ENCODE measurements at places on chromosomes 5 and 9. TPM values are rescaled to one million over a fixed set of nuclear protein-coding genes. Genes with fewer than 3 reads are reported as not detected.

Gene PLEKHG4B
- 9.5 TPM for total RNA-seq

Gene QRFP
- total RNA-seq, result not detected

Gene SAPCD2
- 1.6 TPM for total RNA-seq

Gene C9
- total RNA-seq, result not detected

Gene STK32A
- 9.7 TPM for total RNA-seq

Gene COL15A1
- 63.2 TPM for total RNA-seq

Gene SLC36A3
- total RNA-seq, result not detected

Gene PCDHGB6
- total RNA-seq, result 8.2 TPM

Gene CDKN2B
- 6.1 TPM for total RNA-seq

Gene F2R
- 4.7 TPM for total RNA-seq

Gene CYSRT1
- total RNA-seq, result 1.9 TPM

Gene FKTN
- 33.7 TPM for total RNA-seq

GRCh38 chr5:7867260-7867659 lies 1.6 kb downstream of the FASTKD3 start:
- no peak for DNase-seq

DNA sequence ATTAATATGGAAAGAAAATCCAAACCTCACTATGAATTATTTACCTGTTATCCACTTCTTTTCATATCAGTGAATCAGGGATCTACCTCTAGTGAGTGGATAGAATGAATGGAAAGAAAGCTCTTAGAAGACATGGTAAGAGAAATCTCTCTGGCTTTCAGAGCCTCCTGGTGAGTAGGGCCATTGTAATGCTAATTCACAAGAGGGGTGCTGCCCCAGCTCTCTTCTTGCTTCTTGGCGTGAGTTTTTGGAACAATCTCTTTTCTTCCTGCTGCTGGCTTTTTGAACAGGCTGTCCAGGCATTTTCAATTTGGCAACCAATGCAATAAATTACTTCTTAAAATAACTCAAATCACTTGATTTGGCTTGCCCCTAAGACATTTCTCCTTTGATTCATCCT lies 49.9 kb upstream of the KCNN2 start:
- no peak for DNase-seq

- no peak for DNase-seq
These were observed 396.1 kb downstream of the GADD45G start for GRCh38 chr9:90000925-90001324.

DNA sequence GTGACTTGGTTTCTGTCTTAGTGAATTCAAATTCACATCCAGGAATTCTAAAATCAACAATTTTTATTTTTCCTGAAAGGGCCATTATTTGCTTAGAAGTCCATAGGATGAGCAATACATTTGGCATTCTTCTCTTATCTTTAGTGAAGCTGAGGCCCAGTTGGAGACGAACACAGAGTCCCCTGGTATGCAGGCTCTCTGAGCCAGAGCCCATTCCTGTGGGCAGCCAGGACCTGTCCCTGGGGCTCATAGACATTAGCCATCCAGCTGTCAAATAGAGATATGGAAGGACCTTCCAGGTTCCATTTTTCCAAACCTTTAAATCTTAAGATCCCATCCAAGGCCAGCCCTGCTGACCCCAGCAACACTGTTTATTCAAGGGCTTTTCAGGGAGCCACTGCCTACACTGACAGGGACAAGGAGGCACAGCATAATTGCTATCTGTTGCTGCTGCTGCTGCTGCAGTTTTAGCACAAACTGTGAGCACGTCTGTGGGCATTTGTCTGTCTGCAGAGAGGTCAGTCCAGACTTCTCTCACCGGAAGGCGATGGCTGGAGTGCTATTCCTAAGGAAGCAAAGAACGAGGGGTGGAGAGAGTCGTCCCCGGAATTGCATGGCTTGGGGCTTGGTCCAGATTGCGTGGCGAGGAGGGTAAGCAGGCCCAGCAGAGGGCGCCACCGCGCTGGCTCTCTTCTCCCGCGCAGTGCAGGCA lies 639.0 kb downstream of the CCDC171 start:
- peak; percentile 78 for DNase-seq

DNA sequence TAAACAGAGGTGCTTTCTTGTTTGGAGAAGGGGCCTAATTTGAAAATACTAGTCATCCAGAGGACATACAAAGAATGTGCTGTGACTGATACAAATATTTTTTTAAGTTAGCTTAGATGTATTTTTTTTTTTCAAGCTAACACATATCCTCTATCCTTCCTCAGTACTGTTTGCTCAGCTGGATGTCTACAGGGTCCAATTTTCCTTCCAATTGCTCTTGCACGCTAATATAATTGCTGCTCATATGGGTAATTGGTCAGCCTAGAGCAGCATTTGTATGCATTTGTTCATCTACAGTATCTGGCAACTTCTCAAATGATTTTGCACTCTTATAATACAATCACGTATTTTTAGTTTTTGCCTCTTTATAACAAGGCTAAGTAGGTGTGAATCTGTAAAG lies 84.7 kb downstream of the ZDHHC21 start:
- DNase-seq, result no peak

DNA sequence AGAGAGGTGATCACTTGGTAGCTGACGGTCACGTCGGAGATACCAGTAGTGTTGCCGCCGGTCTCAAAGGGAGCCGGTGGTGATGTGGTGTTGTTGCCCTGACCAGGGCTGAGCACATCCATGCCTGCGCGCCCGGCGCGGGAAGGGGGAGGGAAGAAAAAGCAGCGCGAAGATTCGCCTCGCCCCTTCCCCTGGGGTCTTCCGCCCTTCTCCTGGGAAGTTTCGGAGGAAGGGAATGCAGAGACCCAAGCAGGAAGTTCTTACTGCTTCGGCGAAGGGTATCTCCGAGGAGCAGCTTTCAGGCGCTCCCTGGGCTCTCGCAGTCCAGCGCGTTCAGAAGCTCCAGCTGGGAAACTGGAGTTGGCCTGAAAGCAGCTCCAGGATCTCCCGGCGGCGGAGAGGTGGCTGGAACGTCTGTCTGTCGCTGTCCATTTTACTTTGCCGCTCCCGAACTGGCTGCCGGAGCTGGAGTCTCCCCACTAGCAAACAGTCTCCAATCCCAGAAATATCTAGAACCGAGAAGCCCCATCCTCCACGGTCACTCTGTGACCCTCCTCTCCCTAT lies 565 bp downstream of the HTR1A start:
- DNase-seq, result no peak

- no peak for DNase-seq
These were observed 28.4 kb downstream of the NEURL1B start for GRCh38 chr5:172669386-172670004.

- no peak for DNase-seq
These were observed 133.6 kb downstream of the ATG10 start for GRCh38 chr5:82105457-82105856.

DNA sequence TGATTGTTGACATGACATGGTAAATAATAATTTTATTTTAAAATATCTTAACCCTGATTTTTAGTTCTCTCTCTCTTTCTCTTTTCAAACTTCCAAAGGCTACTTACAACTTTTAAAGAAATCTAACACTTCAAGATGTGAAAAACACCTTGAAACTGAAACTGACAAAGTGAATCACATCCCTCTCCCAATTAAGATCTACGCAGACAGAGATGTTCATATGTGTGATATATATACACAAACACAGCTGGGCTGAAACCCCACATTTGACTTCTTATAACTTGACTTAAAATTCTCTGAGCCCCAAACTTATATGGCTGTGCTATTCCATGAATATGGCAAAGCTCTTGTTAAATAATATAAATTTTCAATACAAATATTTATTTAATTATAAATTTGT lies 261.2 kb upstream of the PTPRD start:
- no peak for DNase-seq

DNA sequence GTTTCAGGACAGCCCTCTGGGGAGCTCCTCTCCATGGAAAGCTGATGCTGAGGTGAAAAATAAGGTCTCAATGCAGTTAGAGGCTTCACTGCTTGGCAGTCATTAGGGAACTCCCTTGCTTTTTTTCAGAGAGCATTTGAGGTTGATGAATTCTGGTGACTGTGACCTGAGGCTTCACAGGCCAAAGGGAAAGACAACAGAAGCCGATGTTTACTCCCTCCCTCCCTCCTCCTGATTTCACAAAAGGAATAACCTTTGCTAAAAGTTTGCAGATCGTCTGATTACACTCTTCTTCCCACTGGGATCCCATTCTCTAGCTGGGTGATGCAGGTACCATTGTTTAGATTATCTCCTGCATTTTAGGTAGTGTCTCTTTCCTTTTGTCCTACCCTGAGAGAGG lies 329.4 kb downstream of the KIF4B start:
- DNase-seq, result no peak

- no peak for DNase-seq
These were observed 6.6 kb downstream of the TLN1 start for GRCh38 chr9:35725362-35725761.

GRCh38 chr5:103259705-103260355 lies 1.3 kb downstream of the MACIR start:
- peak; percentile 45 for DNase-seq

DNA sequence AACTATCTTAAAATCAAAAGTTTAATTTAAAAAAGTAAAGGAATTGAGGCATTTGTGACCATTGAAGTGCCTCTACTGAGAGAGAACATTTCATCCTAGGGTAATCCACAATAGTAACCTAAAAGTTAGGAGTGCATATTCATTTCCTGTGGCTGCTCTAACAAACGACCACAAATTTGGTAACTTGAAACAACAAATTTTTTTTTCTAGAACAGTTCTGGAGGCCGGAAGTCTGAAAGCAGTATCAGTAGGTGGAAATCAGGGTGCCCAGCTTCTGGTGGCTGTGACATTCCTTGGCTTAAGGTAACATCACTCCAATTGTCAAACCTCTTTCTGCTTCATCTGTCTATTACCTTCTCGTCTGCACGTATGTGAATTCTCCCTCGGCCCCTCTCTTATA lies 67.1 kb upstream of the SSBP2 start:
- no peak for DNase-seq

DNA sequence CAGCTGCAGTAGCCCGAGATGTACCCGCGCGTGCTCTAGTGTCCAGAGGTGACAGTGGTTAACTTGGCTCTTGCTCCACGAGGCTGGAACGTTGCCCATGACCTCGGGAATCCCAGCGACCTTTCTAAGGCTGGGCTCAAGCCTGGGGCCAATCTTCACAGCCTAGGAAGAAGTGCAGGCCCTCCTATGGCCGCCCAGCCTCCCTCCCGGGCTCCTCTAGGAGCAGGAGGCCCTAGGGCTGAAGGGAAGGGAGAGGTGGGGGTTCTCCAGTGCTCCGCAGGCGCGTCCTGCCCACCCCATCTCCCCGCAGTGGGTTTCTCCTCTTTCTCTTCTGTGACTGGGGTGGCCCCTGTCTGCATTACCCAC lies 13.3 kb downstream of the NR2F1 start:
- no peak for DNase-seq

GRCh38 chr5:147983742-147984141 lies 77.4 kb upstream of the C5orf46 start:
- no peak for DNase-seq

DNA sequence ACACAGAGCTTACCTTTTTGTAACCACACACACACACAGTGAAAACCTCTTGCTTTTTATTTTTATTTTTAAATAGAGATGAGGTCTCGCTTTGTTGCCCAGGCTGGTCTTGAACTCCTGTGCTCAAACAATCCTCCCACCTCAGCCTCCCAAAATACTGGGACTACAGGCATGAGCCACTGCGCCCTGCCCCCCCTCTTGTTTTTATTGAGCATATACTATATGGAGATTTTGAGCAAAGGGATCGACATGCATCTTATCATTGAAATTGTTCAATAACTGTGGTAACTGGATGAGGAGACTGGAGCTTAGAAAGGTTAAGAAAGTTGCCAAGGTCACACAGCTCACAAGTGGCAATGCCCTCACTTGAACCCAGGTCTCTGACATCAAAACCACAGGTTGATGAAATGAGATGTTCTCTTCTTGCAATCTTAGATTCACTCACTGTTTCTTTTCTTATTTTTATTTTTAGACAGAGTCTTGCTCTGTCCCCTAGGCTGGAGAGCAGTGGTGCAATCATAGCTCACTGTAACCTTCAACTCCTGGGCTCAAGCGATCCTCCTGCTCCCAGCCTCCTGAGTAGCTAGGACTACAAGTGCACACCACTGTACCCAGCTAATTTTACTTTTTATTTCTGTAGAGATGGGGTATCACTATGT lies 26.8 kb upstream of the STXBP1 start:
- DNase-seq, result no peak

- no peak for DNase-seq
These were observed 253.5 kb upstream of the ATP10B start for GRCh38 chr5:161105525-161105924.

DNA sequence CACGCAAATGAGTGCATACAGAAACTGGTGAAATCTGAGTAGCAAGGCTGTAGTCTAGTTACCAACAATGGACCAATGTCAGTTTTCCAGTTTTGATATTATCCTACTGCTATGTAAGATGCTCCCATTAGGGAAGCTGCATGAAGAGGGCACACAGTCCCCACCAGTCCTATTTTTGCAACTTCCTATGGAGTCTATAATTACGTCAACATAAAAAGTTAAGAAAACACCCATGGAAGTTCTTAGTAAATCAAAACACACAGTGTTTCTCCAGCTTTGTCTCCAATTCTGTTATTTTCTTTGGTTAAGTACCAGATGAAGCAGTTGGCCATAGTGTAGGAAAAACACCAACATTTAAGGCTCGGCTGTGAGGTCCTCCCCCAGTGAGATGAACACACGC lies 58.7 kb downstream of the FAT2 start:
- no peak for DNase-seq

DNA sequence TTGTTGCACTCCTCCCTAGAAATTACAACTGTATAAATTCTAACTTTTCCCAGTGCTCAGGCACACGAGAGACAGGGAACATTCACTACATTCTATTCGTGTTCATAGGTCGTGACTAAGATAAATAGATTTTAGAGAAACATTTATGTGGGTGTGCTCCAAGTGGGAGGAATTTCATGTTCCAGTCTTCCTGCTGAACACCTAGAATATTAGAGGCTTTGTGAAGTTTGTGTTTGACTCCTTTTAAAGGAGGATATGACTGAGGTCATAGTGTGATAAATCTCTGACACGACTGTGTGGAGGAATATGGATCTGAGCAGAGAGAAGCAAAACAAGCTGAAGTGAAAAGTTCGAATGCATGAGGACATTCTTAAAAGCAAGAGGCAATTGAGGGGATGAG lies 355.3 kb downstream of the ZSWIM6 start:
- no peak for DNase-seq

- DNase-seq, result no peak
These were observed 11.0 kb upstream of the CCDC171 start for GRCh38 chr9:15541872-15542271.

All from ureter (tissue), 1 donor.